ENCODE measurements at places on chromosomes 12 and 14. TPM values are rescaled to one million over a fixed set of nuclear protein-coding genes. Genes with fewer than 3 reads are reported as not detected.

Gene BHLHE41
- total RNA-seq: 0.69 TPM

Gene RNF31
- 30.7 TPM for total RNA-seq

Gene PIWIL1
- not detected for total RNA-seq

Gene ERP27
- total RNA-seq: not detected

Gene GALNT16
- total RNA-seq: 2.8 TPM

Gene OTX2
- total RNA-seq: not detected

Gene LPAR5
- 0.59 TPM for total RNA-seq
